ENCODE measurements at places on chromosomes 3 and 15.

DNA sequence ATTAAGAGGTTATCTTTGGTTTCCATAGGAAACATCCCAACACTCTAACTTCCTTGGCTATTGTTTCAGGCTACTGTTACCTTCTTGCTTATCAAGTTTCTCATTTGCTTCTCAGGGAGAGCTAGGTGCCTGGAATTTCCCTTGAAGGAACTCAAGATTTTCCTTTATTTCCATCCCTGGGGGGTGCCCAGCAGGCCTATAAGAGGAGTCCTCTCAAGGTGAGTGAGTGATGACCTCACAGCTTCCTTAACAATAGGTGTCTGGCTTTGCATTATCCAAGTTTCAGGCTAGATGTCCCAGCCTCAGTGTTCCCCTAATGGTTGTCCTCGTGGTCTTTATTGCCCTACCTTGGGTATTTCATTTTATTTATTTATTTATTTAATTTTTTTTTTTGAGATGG, 12.1 kb upstream of the CTSH start:
- no peak for DNase-seq

DNA sequence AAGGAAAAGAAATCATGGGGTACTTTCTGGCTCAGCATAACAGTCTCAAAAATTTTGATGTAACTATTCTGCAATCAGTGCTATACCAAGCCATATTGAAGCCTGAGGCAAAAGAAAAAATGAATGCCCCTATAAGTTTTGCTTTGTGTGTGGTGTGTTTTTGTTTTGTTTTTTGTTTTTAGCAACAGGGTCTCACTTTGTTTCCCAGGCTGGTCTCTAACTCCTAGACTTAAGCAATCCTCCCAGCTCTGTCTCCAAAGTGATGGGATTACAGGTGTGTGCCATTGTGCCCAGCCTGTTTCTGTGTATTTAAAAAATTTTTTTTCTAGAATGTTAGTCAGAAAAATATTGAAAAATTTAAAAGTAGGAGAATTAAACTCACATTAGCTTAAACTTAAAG, 93.2 kb downstream of the ZNF280D start:
- no peak for DNase-seq

DNA sequence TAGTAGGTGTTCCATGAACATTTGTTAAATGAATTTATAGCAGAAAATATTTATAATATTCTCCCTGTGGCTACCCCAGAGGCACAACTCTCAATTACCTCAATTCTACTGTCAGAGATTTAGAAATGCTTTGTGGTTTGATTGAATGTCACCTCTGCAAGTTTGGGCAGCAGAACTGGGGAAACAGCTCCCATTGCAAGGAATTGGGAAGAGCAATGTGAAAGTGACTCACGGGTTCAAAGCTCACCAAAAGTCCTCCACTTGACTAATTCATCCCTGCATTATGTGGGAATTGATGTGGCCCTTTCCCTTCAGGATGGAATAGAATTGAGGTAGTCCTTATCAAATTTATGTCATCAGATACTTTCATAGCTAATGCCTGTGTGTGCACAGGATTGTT, 562.7 kb downstream of the MFSD1 start:
- DNase-seq, result no peak

- no peak for DNase-seq
Observed at GRCh38 chr3:98733053-98733811, 29.9 kb upstream of the ST3GAL6 start.

GRCh38 chr15:40855706-40856234, 11.9 kb downstream of the SPINT1 start:
- DNase-seq, result no peak

GRCh38 chr15:90870354-90871138, 2.2 kb downstream of the FURIN start:
- no peak for DNase-seq

DNA sequence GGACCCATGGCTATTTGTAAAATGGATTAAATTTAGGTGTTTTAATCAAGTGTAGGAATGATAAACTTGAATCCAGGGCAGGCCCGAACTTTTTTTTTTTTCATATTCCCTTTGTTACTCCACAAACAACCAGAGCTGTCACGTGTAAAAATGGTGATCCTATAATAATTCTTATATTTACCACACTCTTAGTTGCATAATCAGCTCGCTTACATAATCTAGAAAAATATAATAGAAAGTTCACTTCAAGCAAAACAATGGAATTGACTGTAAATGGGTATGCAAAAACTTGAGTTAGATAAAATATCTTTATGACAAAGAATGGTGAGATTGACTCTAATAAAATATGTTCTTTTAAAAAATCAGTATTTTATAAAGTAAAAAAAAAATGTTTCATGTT, 2.1 kb upstream of the PAQR9 start:
- no peak for DNase-seq

- DNase-seq, result no peak
Observed at GRCh38 chr3:138786788-138787271, 47.9 kb downstream of the PIK3CB start.

GRCh38 chr3:48367201-48367600, 4.8 kb upstream of the FBXW12 start:
- no peak for DNase-seq

DNA sequence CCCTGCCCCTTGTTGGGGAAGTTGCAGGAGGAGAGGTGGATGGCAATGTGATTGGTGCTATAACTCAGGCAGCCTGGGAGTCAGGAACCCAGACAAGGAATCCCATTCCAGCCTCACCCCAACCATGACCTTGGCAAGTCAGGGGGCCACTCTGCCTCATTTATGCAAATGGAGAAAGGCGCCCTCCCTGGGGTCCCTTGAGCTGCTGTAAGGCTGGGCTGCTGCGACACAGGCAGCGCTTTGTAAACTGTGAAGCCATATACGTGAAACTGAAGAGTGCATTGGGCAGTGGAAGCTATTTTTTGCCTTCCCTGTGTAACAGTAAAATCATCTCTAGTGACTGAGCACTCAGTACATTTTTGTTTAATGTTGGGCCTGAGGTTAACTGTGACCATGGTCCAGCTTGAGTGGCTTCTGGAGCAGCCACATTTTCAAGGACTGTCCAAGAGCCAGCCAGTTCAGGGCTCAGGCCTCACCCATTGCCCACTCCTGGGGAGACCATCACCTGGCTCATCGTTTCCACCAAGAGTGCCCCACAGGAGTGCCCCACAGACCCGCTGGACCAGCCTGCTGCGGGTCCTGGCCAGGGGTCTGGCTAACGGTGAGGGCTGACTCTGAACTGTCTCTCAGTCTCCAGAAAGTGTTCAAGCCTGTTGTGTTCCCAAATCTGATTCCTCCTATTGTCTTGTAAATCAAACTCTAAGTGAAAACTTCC, 27.9 kb downstream of the KIF7 start:
- DNase-seq, result no peak

- DNase-seq, result no peak
Observed at GRCh38 chr3:86982883-86983282, 8.1 kb downstream of the VGLL3 start.

- no peak for DNase-seq
Observed at GRCh38 chr3:148331081-148331846, 366.4 kb upstream of the AGTR1 start.

DNA sequence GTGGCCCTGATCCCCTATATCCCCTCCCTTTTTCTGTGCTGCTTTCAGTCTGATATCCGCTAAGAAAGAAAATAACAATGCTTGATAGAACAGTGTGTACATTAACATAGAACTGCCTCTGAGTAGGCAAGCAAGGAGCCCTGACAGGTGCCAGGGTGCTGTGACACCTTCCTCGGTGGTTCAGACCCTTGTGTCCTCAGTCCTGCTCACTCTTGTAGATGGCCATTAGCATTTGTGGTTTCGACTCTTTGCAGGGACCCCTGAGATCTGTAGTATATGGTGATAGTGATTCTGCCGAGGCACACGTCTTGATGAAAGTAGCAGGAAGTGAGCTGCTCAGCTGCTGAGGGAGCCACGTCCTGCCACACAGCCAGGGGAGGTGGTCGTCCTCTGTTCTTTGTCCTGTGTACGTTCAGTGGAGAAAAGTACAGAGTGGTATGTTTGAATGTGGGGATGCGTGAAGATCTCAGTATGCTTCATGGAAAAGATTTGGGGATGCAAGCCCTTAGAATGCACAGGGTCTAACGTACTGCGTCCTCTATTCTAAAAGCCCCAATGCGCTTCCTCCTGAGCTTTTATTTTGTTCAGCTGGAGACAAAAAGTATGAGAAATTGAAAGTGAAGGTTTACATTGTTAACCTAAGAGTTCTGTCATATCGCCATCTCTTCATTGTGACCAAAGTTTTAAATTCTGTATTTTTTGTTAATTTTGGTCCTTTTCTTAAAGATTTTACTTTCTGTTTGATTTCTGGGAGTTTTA, 35.4 kb downstream of the PXYLP1 start:
- DNase-seq, result no peak

DNA sequence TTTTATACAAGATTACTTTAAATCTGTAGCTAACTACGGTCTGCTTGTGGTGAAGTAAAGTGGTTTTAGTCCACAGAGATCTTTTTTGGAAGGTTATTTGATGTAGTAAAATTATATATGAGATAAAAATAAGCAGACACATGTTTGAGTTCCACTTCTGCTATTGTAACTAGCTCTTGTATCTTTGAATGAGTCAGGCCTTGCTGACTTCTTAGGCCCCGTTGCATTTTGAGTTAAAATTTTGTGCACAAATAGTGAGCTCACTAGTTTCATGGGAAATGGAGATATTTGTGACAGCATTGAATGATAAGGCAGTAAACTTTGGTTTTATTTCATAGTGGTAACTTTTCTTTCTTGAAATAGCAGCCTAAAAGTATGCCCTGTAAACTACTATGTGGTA, 42.6 kb downstream of the ARIH1 start:
- DNase-seq, result no peak

GRCh38 chr3:170470063-170471016, 51.7 kb downstream of the CLDN11 start:
- DNase-seq, result no peak

DNA sequence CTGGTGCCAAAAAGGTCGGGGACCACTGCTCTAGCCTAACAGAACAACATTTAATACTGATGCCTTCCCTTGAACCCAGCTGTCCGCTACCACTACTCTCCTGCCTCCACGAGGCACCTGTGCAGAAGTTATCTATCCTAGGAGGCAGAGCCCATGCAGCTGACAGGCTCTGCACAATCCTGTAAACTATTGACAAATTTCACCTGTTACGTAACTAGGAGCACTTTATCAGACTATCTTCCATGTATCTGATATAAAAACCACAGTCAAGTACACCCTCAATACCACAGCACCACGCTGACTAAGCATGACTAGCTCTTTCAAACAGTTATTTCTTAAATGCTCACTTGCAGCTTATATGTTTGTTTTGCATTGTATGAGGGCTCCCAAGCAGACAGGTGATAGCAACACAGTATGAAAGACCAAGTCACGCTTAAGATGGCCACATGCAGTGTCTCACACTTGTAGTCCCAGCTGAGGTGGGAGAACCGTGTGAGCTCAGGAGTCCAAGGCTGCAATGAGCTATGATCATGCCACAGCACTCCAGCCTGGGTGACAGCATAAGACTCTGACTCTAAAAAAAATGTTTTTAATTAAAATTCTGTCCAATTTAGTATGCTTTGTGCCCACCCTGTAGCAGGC, 4.5 kb upstream of the IL17RC start:
- no peak for DNase-seq

GRCh38 chr15:67087507-67088172, 22.2 kb downstream of the SMAD3 start:
- DNase-seq, result no peak

GRCh38 chr15:99965376-99965775, 232.1 kb upstream of the LYSMD4 start:
- DNase-seq, result no peak

DNA sequence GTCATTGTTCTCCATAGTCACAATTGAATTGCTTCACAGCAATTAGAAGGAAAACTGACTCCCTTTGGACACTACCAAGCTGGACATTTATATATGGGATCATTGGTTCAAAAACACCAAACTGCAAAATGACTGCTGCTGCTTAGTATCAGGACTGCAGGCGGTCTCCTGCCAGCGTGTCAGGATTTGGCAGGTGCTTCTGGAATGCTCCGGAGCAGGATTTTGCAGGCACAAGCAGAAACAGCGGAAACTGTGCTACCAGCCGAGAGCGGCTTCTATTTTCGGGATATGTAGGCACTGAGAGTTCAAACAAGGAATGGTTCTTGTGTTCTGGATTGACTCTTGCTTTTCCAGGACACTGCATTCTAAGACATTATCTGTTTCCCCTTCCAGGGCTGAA, 95.5 kb downstream of the SSR3 start:
- DNase-seq, result no peak

DNA sequence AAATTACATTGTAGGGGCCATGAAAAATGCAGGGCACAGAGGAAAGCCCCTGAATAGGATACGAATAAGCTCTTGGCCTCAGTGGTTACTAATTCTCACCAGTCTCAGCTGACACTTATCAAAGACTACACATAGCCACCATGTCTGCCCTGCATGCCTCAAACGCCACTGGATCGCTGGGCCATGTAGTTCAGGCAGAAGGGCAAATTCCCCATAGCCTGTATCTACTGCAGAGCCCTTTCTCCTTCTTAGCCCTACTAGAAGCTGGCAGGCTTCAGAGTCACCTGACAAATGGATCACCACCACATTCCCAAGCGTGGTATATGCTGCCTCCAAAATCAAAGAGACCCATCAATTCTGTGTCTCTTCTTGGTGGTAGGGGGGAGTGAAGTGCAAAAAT, 177.4 kb downstream of the MINAR1 start:
- DNase-seq, result no peak

GRCh38 chr3:159378396-159379194, 576.7 kb downstream of the MFSD1 start:
- DNase-seq, result no peak

DNA sequence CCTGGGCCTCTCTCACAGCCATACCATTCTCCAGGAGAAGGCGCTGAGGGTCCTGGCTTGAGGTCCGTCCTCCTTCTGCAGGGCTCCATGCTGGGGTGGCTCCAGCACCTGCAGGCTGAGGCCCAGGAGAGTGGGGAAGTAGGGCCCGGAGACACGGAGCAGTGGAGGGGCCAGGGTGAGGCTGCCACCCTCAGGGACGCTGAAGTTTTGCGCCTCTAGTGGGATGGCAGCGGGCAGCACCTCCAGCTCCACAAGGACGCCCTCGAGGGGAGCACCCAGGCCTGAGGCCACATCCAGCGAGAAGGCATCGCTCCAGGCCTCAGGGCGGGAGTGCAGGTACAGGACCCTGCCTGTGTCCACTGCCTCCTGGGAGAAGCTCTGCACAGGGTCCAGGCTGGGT, 27.5 kb downstream of the CSPG4 start:
- no peak for DNase-seq

DNA sequence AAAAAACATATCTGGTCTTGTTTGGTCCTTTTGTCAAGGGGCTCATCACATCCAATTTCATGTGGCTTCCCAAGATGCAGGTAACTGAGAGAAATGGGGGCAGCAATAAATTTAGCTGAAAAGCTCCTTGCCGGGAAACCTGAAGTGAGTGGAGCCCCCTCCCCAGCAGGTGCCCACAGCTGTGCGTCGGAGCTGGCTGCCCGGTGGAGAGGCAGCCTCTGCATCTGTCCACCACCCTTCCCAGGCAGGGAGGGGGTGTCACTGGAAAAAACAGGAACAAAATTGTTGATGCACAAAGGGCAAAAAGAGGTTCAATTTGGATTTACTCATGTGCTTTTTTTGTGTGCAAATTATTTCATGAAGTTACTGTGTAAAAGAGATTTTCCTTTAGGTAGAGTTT, 249.4 kb upstream of the LYSMD4 start:
- no peak for DNase-seq

GRCh38 chr3:162168715-162169114, 672.1 kb downstream of the OTOL1 start:
- DNase-seq, result no peak

Data from renal cortex interstitium (tissue), 15 donors.